ENCODE measurements at places on chromosomes 5 and 9.

DNA sequence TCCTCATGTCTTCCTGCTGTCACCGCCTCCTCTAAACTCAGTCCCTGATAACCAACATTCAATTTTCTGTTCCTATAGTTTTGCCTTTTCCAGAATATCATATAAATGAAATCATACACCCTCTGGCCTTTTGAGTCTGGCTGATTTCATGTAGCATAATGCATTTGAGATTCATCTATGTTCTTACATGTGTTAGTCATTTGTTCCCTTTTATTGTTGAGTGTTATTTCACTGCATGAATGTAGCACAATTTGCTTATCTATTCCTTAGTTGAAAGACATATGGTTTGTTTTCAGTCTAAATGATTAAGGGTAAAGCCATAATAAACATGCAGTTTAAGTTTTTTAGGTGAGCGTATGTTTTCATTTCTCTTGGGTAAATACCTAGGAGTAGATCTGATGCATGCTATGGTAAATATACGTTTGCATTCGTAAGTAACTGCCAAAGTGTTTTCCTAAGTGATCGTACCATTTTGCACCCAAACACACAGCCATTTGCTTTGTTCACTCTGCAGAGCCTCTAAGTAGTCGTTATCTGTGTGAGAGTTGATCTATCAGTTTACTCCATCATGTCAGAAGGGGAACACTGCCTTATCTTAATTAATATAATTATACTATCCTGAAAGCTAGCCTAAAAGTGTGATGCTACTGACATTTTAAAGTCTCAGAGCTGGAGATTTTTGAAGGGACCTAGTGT, 460.8 kb downstream of the DMAC1 start:
- no peak for DNase-seq

GRCh38 chr5:148135091-148136048, 33.0 kb upstream of the SPINK14 start:
- no peak for DNase-seq

- no peak for DNase-seq
Measured at GRCh38 chr9:110828264-110828663, 159.7 kb downstream of the MUSK start.

DNA sequence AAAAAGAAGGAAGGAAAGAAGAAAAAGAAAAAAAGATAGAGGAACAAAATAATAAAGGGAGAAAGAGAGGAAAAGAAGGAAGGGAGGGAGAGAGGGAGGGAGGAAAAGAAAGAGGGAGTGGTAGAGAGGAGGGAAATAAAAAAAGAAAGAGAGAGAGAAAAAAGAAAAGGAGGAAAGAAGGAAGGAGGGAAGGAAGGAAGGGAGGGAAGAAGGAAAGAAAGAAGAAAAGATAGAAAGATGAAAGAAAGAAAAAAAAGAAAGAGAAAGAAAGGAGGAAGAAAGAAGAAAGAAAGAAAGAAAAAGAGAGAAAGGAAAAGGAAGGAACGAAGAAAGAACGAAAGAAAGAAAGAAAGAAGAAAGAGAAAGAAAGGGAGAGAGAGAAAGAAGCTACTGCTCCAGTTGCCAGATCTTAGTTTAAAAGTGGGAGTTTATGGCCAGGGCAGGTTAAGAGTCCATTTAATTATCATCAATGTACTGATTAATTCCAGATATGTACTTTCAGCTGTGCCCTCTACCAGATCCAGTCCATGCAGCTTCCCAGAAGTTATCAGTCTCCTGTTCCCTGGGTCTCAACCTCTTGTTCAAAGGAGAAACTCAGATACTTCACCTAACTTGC, 1378.5 kb upstream of the NUDT12 start:
- no peak for DNase-seq

DNA sequence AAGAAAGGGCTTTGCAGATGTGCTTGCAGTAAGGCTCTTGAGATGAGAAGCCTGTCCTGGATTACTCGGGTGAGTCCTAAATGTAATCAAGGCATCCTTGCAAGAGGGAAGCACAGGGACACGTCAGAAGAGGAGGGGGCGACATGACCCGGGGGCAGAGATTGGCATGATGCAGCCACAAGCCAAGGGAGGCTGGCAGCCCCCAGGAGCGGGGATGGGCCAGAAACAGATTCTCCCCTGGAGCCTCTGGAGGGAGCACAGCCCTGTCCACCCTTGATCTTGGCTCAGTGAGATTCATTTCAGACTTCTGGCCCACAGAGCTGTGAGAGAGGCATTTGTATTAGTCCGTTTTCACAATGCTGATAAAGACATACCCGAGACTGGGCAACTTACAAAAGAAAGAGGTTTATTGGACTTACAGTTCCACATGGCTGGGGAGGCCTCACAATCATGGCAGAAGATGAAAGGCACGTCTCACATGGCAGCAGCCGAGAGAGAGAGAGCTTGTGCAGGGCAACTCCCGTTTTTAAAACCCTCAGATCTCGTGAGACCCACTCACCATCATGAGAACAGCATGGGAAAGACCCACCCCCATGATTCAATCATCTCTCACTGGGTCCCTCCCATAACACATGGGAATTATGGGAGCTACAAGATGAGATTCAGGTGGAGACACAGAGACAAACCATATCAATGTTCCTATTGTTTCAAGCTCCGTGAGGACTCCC, 76.1 kb downstream of the ADAMTS2 start:
- DNase-seq: no peak

- DNase-seq: no peak
Measured at GRCh38 chr5:6401410-6401809, 23.1 kb upstream of the MED10 start.

DNA sequence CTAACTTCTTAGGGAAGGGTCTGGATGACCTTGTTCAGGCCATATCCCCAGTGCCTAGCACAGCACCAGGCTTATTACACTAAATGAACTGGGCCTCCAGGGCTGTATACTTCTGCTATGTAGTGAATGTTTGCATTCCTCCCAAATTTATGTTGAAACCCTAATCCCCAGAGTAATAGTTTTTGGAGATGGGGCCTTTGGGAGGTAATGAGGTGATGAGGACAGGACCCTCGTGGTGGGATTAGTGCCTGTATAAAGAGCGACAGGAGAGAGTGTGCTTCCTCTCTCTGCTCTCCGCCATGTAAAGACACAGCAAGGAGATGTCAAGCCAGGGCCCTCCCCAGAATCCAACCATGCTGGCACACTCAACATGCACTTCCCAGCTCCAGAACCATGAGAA, 148.3 kb downstream of the SEC61B start:
- DNase-seq: no peak

- DNase-seq: no peak
Measured at GRCh38 chr9:100099722-100100042, 639 bp downstream of the INVS start.

DNA sequence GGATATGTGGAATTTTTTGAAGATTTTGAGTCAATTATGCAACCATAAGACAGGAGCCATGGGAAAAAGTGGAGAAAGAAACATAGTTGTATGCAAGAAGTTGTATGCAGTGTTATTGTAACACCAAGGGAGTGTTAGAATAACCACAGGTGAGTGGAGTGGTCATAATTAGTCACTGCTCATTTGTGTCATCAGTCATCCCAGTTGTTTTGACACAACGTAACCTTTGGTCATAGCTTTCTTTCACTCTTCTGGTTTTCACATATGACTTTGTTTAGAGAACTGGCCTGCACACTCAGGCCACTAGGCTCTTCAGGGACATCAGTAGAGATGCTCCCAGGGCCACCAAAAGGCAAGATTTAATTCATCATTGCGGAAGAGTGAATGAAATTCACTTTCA, 158.7 kb upstream of the HMHB1 start:
- DNase-seq: no peak

DNA sequence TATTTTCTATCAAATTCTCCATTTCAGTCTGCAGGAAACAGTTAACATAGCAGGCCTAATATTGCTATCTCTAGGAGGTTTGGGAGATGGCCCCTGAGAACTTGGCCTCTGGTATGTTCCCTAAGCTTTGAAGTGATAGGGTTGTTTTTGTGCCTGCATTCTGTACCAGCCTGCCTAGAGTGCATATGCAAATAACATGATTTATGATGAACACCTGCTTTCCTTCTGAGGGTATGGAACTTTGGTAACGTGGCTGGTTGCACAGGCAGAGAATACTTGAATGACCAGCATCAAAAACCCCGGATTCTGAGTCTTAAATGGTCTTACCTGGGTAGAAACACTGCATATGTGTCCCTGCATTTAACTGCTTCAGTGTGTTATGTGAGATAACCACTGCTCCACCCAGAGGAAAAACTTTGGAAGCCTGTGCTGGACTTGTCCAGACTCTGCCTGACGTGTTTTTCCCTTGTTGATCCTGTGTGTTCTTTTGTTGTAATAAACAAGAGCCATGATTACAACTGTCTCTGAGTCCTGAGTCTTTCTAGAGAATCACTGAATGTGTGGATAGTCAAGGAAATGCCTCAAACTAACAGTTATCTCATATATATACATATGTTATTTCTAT, 111.3 kb upstream of the ABCA1 start:
- no peak for DNase-seq

GRCh38 chr5:56988490-56988889, 36.6 kb upstream of the MIER3 start:
- DNase-seq: no peak

DNA sequence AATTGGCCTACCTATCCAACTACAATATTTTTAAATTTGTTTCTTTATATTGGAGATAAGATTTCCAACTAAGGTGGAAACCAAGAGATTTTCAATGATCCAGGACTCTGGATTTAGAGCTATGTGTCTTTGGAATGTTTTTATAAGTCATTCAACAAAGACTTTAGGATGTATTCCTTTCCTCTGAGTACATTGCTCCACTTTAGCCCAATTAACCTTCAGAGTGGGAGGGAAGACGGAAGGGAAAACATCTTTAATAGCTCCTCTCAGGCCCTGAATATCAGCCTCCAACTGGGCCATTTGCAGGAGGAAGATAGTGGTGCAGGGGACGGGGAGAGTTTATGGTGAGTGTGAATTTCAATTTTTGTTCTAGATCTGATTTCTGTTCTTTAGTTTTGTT, 239.2 kb downstream of the PIK3R1 start:
- no peak for DNase-seq

DNA sequence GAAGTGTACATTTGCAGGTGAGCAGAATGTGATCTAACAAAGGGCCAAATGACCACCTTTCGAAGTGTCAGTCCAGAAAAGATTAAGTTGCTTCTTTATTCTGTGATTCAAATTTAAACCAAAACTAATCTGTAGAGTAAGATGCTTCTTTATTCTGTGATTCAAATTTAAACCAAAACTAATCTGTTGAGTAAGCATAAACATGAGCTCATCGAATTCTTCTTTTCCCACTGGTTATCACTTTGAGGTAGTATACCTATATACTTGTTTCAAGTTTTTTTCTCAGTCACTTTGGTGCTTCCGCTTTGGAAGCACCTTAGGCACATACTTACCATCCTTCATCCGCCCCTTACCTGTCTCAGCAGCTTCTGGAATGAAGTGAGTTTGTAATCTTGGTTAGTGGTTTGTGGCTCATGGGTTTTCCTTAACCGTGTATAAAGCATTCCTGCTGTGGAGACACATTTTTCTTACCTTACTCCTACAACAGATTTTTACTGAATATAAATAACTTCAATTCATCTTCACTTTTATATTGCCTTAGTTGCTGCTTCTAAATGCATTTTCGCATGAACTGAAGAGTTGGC, 40.7 kb upstream of the CTXN3 start:
- no peak for DNase-seq

GRCh38 chr9:120693700-120694008, 20.6 kb downstream of the MEGF9 start:
- no peak for DNase-seq

- no peak for DNase-seq
Measured at GRCh38 chr5:114355086-114355830, 6.6 kb upstream of the KCNN2 start.

DNA sequence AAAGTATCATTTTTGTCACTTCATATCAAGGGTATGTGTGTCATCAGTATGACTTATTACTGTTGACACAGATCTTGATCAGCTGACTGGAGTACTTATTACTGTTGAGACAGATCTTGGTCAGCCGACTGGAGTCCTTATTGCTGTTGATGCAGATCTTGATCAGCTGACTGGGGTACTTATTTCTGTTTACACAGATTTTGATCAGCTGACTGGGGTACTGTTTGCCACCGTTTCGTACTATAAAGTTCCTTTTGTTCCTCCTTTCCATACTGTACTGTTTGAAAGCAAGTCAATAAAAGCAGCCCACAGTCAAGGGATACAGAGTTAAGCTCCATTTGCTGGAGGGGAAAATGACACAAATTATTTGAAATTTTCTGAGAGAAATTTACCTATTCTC, 347.3 kb downstream of the CDH12 start:
- DNase-seq: no peak

- no peak for DNase-seq
Measured at GRCh38 chr9:93060746-93061259, 2.3 kb downstream of the SUSD3 start.

DNA sequence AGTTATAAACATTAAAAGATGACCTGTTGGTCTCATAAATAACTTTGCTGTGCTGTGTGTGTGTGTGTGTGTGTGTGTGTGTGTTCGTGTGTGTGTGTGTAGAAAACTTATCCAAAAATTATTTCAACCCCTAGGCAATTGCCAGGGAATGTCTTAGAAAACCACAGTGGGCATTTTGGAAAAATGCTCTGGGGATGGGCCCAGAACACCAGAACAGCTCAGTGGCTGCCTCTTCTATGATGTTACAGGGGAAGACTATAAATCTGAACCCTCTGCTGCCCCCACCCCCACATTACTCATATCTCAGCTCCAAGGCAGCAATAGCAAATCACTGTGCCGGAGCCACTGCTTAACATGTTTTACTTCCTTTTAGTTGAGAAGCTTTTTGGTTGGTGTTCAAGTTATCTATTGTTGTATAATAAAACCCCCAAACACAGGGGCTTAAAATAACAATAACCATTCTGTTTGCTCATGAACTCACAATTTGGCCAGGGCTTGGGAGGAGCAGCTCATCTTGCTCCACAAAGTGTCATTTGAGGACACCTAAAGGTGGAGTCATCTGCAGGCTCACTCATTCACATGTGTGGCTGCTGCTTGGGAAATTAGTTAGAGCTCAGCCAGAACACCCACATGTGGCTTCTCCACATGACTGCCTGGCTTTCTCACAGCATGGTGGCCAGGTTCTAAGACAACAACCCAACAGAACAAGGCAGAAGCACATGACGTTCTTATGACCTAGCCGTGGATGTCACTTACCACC, 40.4 kb downstream of the ACTBL2 start:
- peak; percentile 1 for DNase-seq

- DNase-seq: no peak
Measured at GRCh38 chr9:21983561-21983935, 10.6 kb downstream of the CDKN2A start.

GRCh38 chr9:110187126-110187525, 20.8 kb downstream of the C9orf152 start:
- no peak for DNase-seq

- DNase-seq: no peak
Measured at GRCh38 chr5:73437777-73438644, 10.6 kb downstream of the FOXD1 start.

All from stimulated activated CD4-positive, alpha-beta T cell treated with anti-CD3 and anti-CD28 coated beads, Interleukin-15, amount 100 ng/mL, for 48 hours (primary cell).